ENCODE measurements at places on chromosomes 7 and 10. TPM values are rescaled to one million over a fixed set of nuclear protein-coding genes. Genes with fewer than 3 reads are reported as not detected.

GDF10 gene
- not detected for total RNA-seq

LRRN3 gene
- 41.2 TPM for total RNA-seq

CDHR3 gene
- total RNA-seq = 2.0 TPM

DNA sequence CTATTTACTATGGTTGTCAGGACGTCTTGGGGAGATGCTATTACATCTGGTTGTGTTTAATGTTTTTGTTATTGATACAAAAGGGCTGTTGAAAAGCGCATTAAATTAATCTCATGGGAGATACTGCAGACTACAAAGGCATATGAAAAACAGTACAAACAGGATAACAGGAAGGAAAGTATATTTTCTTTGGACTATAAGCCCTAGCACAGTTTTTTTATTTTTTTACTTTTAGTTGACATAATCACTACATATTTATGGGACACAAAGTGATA, 341.3 kb downstream of the ARL4A start:
- DNase-seq = no peak
- H3K36me3 ChIP-seq = no peaks in the 10 kb centered on the region
- no peaks in the 10 kb centered on the region for H3K27me3 ChIP-seq
- peaks cover 18% of the 10 kb centered on the region for H3K4me1 ChIP-seq
- H3K27ac ChIP-seq = no peak overlapping the region

STMP1 gene
- 36.8 TPM for total RNA-seq
